T-helper 1 cell (primary cell): ENCODE measurements at places on chromosomes 2 and 18.

GRCh38 chr2:23562143-23562542 lies 177.2 kb downstream of the KLHL29 start:
- no peak for DNase-seq

DNA sequence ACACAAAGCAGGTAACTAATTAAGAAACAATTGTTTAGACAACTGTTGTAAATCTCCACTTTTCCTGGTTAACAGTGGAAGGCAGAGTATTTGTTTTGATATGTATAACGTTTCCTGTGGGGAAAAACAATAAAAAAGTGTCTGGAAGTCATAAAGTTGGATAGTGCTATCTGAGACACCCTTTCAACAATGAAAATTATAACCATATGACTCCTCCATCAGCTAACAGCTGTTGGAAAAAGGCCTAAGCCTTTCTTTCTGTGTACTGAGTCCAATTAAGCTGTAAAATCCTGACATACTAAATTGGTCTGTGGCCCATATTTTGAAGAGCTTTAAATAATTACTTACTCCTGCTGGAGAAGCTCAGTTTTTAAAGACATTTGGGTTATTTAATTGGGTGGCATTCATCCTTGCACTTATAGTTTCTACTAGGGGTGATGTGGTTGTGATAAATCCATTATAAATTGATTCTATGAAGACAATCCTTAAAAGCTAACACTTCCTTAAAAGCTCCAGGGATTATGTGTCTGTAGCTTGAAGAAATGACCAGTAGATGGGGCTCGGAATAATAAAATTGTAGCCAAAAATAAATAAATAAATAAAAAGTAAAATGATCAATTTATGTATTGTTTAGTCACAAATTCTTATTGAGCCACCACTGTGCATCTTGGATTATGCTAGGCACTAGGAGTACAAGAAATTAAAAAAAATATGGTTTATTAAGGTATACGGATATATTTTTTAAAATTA lies 698.1 kb upstream of the NXPH2 start:
- no peak for DNase-seq

DNA sequence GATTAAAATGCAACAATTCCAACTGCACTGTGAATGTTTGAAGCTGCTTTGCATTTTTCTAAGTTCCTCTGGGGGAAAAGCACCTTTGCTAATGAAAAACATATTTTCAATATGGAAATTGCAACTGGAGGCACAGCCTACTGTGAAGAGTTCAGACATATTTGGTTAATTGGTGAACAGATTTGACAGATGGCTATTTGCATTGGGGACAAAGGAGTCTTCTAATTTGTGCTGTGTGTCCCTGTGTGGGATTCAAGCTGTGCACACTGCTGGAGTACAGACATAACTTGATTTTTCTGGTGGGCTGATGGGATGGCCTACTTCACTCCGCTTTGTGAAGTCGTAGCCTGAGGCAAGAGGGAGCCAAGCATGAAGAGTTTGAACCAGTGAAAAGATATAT lies 40.7 kb upstream of the ARHGAP25 start:
- no peak for DNase-seq

GRCh38 chr2:237566401-237567235 lies at the start of gene PRLH:
TSS of gene PRLH (plus strand) at chr2:237566574. CDS start at chr2:237566574, 0 bp downstream.
- no peak for DNase-seq

DNA sequence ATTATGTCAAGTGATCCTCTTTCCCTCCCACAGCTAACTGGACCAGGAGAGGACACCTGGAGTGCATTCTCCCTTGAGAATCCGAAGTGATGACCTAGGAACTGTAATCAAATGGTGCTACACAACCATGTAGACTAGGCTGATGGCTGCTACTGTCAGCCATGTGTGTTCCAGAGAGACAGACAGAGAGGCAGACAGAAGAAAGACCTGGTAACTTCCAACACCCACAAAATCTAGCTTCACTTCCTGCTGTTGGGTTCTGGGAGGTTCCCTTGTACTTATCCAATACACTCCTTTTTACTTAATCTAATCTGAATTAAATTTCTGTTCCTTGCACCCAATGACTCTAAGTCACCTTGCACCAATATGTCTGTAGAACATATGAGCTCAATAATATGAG lies 72.3 kb downstream of the AAK1 start:
- no peak for DNase-seq
